Activated B cell treated with CpG ODN at 0.5 μM for 24 hours (primary cell): ENCODE measurements at places on chromosomes 1 and 21.

GRCh38 chr21:35220301-35220700, 171.2 kb upstream of the RUNX1 start:
- H3K4me3 ChIP-seq = no peak overlapping the region
- no peak overlapping the region for H3K27ac ChIP-seq
- DNase-seq = no peak
- no peaks in the 10 kb centered on the region for H3K27me3 ChIP-seq
- peaks cover 22% of the 10 kb centered on the region for H3K4me1 ChIP-seq

GRCh38 chr1:192879406-192879805, 70.6 kb downstream of the RGS2 start:
- H3K4me3 ChIP-seq = no peak overlapping the region
- H3K36me3 ChIP-seq = no peaks in the 10 kb centered on the region
- no peak overlapping the region for H3K27ac ChIP-seq
- no peaks in the 10 kb centered on the region for H3K27me3 ChIP-seq
- H3K4me1 ChIP-seq = no peaks in the 10 kb centered on the region

- no peak overlapping the region for H3K27ac ChIP-seq
- DNase-seq = no peak
- H3K36me3 ChIP-seq = no peaks in the 10 kb centered on the region
- H3K4me3 ChIP-seq = no peak overlapping the region
- no peaks in the 10 kb centered on the region for H3K27me3 ChIP-seq
Measured at GRCh38 chr1:95431235-95431634, 197.2 kb downstream of the RWDD3 start.

DNA sequence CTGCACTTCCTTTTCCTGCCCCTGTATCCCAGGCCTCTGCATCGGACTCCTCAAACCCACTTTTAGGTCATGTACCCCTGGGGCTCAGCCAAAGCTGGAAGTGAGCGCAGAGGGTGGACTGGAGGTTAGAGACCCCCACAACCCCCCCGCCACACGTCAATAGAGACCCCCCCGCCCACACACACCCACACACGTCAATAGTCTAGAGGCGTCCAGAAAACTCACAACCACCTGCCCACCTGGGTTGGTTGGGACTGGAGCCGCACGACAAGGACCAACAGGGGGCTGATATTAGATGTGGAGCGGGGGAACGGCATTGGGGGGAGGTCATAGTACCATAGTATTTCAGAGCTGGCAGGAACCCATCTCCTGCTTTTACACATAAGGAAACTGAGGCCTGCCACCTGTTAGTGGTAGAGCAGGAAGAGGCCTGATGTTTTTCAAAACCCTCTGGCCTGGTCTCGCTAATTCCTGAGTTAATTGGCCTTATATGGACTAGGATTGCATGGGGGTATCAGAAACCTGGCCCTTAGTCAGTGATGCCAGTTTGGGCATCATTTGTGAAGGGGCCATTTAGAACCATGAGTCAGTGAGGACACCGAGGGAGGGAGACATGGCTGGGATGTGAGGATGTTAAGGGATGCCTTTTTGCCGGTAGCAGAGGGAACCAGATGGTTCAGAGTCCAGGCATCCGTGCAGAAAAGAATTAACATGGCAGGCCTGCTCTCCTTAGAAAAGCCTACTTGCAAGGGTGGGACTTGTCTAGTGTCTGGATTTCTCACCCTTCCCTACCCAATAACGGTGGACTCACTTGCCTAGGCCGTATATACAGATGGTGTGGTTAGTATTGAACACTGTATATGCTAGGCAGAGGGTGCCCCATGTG, 1.1 kb downstream of the NENF start:
- H3K27ac ChIP-seq = no peak overlapping the region
- no peaks in the 10 kb centered on the region for H3K27me3 ChIP-seq
- peak overlapping the region; percentile 78 for H3K4me3 ChIP-seq
- peaks cover under 1% of the 10 kb centered on the region for H3K36me3 ChIP-seq
- no peak for DNase-seq

DNA sequence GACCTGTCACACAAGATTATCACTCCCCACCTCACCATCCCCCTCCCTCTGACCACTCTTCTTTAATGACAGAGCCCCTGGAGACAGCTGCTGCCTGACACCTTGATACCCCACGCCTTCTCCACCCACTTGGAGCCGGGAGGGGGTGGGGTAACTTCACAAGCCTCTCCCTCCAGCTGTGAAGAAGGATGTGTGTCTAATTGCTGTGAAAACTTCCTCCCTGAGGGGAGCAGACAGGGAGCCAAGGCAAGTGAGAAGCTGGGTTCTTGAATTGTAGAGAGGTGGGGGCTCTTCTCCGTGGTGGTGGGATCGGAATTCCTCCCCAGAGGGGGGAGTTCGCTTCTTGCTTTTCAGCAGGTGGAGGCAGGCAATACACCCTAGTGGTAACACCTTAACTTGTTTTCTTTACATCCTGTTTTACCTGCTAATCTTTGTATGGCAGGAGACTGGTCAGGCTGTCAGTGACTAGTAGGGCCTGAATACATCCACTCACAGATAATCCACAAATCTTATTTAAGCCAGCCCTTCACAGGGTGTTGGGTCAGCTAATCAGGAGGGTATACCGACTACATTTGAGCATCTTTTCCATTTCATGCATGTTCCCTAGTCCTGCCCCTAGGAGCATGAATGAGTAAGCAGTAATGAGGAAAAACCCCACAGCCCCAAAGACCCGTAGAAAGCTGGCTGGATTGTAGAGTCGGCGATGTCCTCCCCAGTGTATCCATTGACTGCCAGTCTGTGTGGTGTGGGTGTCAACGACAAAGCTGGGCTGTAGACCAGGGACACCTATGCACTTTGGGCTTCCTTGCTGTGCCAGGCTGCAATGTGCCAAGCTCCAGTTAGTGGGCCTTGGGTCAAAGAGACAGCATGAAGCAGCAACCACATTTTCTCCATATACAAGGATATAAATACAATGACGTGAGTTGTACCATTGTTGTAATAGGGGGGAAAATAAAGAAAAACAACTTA, 57.3 kb downstream of the NFASC start:
- no peaks in the 10 kb centered on the region for H3K4me1 ChIP-seq
- H3K4me3 ChIP-seq = no peak overlapping the region
- H3K36me3 ChIP-seq = no peaks in the 10 kb centered on the region
- no peak overlapping the region for H3K27ac ChIP-seq
